ENCODE measurements at places on chromosomes 11 and 22.

DNA sequence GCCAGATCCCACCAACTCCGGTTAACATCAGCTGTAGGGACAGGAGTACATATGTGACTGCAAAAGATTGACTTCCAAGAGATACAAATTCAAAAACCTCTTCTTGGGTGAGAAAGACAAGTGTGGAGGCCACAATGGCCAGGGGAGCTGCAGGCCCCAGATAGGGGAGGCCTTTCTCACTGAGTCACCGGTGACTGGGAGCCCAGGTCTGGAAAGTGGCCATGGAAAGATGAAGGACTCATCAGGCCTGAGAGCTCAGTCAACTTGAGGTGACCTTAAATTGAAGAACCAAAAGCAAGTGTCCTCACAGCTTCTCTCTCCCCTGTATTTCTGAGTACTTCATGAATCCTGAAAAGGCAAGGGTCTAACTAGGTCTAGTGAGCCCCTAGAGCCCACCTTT is 90.4 kb upstream of the CLPB start:
- H3K27me3 ChIP-seq = peaks cover 2% of the 10 kb centered on the region
- H3K4me3 ChIP-seq = no peak overlapping the region
- no peak for DNase-seq
- H3K4me1 ChIP-seq = peaks cover 5% of the 10 kb centered on the region
- H3K27ac ChIP-seq = no peak overlapping the region
- H3K36me3 ChIP-seq = no peaks in the 10 kb centered on the region

- H3K27me3 ChIP-seq = no peaks in the 10 kb centered on the region
- peaks cover 4% of the 10 kb centered on the region for H3K36me3 ChIP-seq
- peaks cover 43% of the 10 kb centered on the region for H3K4me1 ChIP-seq
- no peak overlapping the region for H3K27ac ChIP-seq
- DNase-seq = peak; percentile 54
Measured at GRCh38 chr22:45240104-45240809, 437 bp downstream of the KIAA0930 start.

GRCh38 chr11:34250211-34250610 is 107.6 kb downstream of the ABTB2 start:
- H3K27me3 ChIP-seq = no peaks in the 10 kb centered on the region
- H3K36me3 ChIP-seq = no peaks in the 10 kb centered on the region
- H3K4me1 ChIP-seq = peaks cover 16% of the 10 kb centered on the region
- H3K27ac ChIP-seq = peak overlapping the region; percentile 69
- no peak for DNase-seq

DNA sequence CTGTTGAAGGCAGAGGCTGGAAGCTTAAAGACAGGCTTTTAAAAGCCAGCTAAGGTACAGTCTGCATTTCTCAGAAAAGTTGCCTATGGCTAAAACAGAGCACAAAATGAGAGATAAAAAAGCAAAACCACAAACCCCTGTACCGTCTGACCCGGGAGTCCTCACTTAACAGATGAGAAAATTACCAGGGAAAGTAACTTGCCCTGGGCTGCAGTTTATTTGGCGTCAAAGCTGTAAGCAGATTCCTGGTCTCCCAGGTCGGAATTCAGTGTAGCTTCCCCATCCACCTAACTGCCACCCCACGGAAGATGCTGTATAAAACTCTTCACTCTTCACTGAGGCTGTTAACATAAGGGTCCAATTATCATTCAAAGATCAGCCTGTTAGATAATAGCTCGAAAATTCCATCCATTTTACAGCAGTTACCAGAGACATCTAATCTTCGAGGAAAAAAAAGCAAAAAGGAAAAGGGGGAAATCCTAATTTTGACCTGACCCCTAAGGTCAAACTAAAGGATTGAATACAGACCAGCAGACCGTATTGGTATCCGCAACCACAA is 1.5 kb downstream of the TCF20 start:
- DNase-seq = no peak
- H3K4me3 ChIP-seq = peak overlapping the region; percentile 84
- H3K4me1 ChIP-seq = peaks cover 26% of the 10 kb centered on the region
- peak overlapping the region; percentile 79 for H3K27ac ChIP-seq

GRCh38 chr22:46916886-46917770 is 154.7 kb downstream of the TBC1D22A start:
- H3K36me3 ChIP-seq = peaks cover 45% of the 10 kb centered on the region
- DNase-seq = no peak
- H3K4me1 ChIP-seq = peaks cover 4% of the 10 kb centered on the region

- no peak for DNase-seq
Measured at GRCh38 chr22:27198518-27199035, 541.2 kb downstream of the MIAT start.
